ENCODE measurements at places on chromosomes 1 and 21.
A peak's percentile ranks its signal among the peaks of the same experiment; 100 is the strongest.

GRCh38 chr1:178344513-178345091 lies 152.2 kb downstream of the CLEC20A start:
- DNase-seq = peak; percentile 30

DNA sequence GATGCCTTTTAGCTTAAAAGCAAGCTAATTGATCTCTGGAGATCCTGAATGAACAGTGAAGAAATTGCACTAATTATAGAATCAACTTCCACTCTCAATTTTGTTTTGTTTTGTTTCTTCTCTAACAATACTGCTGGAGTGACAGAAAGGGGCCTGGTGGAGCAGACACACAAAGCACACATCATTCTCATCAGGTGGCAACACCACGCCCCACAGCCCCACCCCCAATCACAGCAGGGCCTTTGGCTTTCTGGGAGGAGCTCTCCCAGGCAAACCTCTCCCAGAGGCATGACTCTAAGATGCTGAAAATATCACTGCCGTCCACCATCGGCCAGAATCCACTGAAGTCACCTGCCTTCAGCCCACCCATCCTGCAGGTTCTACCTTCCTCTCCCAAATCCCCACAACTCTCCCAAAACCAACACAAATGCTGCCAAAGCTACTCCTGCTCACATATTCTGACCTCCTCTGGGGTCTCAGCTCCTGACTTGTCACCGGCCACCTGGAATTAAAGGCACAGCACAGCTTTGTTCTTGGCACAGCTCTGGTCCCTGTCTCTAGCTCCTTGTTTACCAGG lies 120.7 kb downstream of the GRIK3 start:
- DNase-seq = no peak

- DNase-seq = peak; percentile 34
Measured at GRCh38 chr1:173479649-173480048, 2.5 kb downstream of the PRDX6 start.

GRCh38 chr1:41444785-41445184 lies 39.7 kb downstream of the EDN2 start:
- DNase-seq = no peak

GRCh38 chr1:45037456-45037855 lies 25.4 kb downstream of the UROD start:
- DNase-seq = no peak

GRCh38 chr1:225650179-225650578 lies 2.7 kb downstream of the ENAH start:
- DNase-seq = no peak

GRCh38 chr1:227155004-227155403 lies 163.3 kb downstream of the CDC42BPA start:
- no peak for DNase-seq

- DNase-seq = no peak
Measured at GRCh38 chr1:167489571-167490340, 28.6 kb downstream of the CD247 start.

DNA sequence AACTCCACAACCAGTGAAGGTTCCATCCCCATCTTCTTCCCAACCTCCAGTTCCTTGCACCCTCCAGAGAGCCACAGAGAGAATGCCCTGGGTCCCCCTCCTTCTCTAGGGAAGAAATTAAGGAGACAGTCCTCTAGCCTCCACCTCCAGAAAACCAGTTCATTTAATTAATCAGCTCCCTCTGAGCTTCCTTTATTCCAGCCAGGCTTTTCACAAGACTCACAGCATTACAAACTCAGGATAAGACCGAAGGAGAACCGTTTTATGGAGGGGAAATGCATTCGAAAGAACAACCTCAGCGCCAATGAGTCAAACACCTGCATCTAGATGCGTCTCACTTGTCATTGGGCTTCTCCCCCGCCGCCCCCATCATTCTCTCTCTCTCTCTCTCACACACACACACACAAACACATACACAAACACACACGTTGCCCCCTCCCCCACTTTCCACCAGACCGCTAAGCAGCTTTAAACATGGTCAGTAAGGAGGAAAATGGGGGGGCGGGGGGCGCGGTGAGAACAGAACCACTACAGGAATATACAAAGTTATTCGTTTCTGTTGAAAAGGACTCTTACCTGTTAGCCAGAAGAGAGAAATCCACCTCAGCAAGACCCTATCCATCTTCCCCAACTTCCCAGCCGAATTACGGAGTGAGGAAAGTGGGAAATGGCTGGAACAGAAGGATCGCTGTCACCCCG lies 544 bp downstream of the ILDR2 start:
- peak; percentile 26 for DNase-seq

Measured in RKO (cell line).